AG09309 (cell line): ENCODE measurements at places on chromosomes 16 and 17.

- no peak for DNase-seq
Measured at GRCh38 chr16:54140788-54141136, 145.8 kb downstream of the IRX3 start.

- DNase-seq: no peak
Measured at GRCh38 chr17:60077672-60078519, 825 bp downstream of the HEATR6 start.

GRCh38 chr16:4019371-4019791 is 96.9 kb downstream of the ADCY9 start:
- DNase-seq: no peak

DNA sequence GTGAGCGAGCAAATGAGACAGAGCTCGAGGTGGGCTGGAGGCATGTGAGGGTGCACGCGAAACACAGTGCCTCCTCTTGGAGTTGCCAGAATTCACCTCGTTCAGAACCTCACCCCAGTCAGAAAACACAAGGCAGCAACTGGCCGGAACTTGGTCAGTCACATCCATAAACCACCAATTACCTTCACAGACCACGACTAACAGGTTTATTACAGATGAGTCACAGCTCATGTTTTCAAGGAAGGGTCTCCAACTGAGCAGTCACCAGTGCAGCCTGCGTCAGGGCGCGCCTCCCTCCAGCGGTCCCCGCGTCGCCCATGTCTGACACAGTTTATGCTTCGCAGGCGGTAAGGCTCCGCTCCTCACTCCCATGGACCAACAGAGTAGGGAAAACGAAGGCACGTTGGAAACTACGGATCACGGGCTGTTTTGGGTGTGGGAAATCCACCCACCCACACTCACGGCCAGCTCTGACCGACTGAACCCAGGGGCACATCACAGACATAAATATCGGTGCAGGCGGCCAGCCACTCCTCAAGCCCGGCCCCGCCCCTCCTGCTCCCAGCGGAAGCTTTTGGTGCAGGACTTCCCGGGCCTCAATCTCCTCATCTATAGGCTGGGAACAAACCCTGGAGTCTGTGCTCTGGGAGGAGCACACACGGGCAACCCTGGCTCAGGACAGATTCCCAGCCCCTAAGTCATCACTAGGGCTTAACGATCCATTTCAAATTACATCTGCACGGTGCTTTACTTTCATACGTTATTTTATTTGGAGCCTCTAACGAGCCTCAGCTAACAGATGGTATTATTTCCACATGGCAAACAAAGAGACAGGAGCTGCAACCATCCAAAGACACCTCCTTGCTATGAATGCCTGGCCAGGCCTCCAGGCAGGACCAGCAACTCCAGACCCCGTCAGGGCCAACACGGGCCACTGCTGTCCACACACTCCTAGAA is 126.3 kb downstream of the ZNF778 start:
- no peak for DNase-seq

DNA sequence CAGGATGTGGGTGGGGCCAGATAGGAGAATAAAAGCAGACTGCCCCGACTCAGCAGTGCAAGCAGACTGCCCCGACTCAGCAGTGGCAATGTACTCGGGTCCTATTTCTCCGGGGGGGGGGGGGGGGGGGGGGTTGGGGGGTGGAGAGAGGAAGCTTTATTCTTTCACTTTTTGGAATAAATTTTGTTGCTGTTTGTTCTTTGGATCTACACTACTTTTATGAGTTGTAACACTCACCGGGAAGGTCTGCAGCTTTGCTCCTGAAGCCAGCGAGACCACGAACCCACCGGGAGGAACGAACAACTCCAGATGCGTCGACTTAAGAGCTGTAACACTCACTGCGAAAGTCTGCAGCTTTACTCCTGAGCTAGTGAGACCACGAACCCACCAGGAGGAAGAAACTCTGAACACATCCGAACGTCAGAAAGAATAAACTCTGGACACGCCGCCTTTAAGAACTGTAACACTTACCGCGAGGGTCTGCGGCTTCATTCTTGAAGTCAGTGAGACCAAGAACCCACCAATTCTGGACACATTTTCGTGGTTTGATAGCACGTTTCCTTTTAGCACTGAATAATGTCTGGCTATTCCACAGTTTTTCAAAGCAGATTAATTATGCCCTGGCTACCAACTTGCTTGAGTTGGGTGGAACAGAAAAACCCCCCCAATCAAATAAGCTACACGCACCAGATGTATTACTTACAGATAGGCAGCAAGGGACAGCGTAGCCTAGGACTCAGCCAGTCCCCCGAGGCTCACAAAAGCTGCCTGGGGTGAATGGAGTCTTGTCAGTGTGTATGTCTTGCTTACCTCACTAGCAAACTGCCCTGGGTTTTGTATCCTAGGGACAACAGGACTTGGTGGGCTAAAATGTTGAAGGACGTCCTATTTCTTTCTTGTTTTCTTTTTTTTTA is 11.9 kb downstream of the FZD2 start:
- DNase-seq: no peak

- DNase-seq: no peak
Measured at GRCh38 chr16:19135201-19135842, 21.6 kb downstream of the ITPRIPL2 start.

GRCh38 chr17:917941-918740 is 61.4 kb downstream of the NXN start:
- DNase-seq: no peak

GRCh38 chr16:85274501-85274900 is 162.2 kb upstream of the CIBAR2 start:
- DNase-seq: no peak

DNA sequence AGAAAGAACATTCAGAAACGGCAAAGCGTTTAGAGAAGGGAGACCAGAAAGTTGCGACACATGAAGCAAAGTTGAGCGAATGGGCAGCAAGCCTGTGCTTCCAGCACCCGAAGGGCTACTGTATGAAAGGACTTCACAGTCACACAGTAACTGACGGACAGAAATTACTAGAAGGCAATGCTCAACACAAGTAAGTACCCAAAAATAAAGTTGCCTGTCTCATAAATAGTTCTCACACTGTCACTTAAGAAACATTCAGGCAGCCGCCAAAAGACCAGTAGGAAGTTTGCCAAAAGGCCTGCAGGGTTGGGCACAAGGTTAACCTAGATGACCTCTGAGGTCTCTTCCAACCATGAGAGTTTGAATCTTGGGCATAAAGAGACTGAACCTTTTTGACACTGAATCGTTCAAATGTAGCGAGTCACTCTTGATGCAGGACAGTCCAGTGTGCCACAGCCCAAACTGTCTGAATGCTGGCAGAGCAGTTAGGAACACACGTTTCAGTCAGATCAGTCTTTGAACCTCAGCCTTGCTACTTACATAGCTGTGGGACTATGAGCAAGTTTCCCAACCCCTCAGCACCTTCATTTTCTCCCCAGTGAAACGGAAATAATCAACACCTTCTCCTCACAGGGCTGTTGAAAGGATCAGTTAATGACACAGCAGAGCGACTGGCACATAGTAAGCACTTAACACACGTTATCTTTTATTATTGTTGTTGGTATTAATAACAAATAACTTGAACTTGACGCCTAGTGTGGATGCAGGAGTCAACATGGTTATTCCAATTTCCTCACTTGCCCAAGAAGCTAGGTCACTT is 10.4 kb downstream of the NCBP3 start:
- no peak for DNase-seq

DNA sequence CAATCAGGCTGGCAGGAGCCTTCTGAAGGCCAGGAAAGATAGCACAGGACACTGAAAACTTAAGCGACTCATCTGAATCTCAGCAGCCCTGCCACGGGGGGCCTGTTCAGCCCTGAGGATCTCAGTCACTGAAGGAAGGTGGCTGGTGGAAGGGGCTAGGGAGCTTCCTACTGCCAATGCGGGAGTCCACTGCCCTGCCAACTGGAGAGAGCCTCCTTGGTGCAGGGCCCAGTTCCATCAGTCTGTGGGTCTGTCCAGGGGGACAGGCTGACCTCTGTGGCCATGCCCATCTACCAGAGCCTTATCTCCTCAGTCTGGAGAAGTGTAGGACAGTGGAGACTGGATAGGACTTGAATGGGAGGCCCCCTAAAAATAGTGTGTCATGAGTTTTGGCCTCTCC is 1851.6 kb downstream of the TP53TG3F start:
- no peak for DNase-seq

- DNase-seq: no peak
Measured at GRCh38 chr17:59289981-59290301, 41.5 kb upstream of the YPEL2 start.

DNA sequence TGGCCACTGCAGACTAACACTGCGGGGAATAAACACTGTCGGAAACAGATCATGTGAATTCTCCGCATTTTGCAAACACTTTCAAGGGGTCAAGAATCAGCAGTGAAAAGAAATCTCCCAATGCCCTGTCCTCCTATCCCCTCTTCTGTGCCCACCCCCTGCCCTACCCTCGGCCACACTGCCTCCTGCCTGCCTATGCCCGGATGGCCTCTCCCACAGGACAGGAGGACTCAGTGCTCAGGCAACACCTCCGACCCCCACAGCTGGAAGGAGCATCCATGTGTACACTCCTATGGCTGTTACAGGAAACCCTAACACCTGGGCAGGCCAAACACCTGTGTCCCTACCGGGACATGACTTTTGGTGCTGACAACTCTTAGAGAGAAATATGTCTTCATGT is 24.5 kb downstream of the FBXO31 start:
- no peak for DNase-seq

- no peak for DNase-seq
Measured at GRCh38 chr17:74282587-74283370, 8.7 kb downstream of the DNAI2 start.

DNA sequence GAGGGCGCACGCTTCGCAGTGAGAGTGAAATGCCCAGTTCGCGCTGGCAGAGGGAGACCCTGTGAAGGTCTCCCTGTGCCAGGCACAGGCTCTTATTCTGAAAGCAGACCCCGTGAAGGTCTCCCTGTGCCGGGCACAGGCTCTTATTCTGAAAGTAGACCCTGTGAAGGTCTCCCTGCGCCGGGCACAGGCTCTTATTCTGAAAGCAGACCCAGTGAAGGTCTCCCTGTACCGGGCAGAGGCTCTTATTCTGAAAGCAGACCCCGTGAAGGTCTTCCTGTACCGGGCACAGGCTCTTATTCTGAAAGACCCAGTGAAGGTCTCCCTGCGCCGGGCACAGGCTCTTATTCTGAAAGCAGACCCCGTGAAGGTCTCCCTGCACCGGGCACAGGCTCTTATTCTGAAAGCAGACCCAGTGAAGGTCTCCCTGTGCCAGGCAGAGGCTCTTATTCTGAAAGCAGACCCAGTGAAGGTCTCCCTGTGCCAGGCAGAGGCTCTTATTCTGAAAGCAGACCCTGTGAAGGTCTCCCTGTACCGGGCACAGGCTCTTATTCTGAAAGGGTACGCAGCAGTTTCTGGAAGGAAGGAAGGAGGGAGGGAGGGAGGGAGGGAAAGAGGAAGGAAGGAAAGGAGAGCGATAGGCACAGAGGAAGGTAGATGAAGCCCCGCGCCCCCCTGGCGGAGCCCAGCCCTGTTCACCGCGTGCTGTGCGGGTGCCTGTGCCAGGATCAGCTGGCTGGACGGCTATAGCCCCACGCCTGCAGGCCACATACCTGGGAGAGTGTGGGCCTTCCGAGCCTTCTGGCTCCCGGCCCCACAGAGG is 55.3 kb downstream of the WDR45B start:
- no peak for DNase-seq

DNA sequence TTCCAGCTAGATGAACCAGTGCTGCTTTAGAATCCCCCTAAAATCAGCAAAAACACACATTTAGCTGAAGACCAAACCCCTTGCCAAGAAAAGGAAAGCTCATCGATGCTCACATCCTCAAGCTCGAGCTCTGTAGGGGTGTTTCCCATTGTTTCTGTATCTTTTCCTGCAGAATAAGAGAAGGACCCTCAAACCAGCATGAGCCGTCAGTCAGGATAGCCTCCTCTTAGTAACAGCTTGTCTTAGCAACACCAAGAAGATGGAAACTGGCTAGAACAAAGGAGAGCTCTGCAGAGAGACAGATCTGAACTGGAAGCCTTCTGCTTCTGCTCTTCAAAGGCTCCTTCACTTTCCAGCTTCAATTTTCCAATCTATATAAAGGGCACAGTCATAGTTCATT is 32.0 kb downstream of the VAT1L start:
- DNase-seq: no peak

- DNase-seq: no peak
Measured at GRCh38 chr17:79890706-79891105, 51.5 kb upstream of the CBX4 start.

DNA sequence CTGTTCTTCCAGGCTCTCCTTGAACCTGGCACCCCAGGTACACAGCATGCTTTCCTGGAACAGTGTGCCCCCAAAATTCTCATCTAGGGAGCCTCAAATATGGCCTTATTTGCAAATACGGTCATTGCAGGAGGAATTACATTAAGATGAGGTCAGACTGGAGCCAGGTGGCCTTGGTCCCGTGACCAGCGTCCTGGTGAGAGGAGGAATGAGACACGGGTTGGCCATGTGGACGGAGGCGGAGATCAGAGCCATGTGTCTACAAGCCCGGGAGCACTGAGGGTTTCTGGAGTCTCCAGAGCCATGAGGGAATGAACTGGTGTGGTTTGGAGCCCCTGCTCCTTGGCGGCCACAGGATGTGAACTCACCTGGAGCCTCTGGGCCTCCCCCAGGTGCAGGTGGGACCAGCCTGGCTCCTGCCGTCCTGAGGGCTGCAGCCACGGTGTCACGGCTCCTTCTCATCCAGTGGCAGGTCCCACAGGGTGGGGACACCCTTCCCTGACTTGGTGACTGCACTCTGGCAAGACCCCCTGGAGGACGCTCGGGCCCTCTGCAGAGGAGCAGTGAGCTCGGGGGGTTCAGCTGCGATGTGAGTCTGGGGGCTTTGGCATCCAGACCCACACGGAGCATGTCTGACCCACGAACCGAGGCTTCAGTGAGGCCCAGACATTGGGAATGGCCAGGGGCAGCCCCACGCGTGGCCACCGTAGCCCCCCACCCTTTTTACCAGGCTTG is 21.8 kb upstream of the GNG13 start:
- DNase-seq: no peak
